Activated effector memory CD4-positive, alpha-beta T cell treated with anti-CD3 and anti-CD28 coated beads, Interleukin-2, amount 50 U/mL, for 16 hours (primary cell): ENCODE measurements at places on chromosomes 2 and 18.
A peak's percentile ranks its signal among the peaks of the same experiment; 100 is the strongest.

- no peak for DNase-seq
Observed at GRCh38 chr2:150234787-150235446, 252.6 kb downstream of the RND3 start.

DNA sequence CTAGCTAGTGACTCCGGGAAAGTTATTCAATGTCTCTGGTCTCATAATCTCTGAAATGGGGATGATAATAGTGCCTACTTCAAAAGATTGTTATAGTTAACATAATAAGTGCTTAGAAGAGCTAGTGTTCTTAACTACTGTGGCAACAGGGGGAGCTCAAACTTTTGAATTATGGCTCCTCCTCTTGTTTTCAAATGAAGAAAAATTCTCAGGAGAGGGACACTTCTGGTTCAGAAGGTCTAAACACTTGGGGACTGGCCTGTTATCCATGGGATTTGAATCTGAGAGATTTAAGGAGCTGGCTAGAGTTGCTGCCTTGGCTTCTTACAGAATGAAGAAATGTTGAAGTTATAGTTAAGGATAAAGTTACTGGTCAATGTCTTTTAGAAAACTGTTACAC, 92.2 kb upstream of the ITGB6 start:
- no peak for DNase-seq

DNA sequence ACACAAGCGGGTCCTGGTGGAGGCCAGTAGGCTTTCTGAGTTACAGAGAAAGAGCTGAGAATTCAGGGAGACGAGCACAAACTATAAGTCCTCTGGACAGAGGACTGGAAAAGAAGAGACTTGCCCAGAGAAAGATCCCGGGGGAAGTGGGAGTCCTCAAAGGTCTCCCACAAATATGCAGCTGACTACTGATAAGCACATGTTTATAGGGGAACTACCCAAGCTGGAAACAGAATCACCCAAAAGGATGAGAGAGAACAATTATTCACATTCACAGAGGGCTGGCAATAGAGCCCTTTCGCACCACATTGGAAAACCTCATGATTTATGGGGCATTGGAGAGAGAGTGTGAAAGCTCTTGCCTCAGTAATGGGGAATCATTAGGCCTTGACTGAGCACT, 337.6 kb downstream of the IRS1 start:
- no peak for DNase-seq

DNA sequence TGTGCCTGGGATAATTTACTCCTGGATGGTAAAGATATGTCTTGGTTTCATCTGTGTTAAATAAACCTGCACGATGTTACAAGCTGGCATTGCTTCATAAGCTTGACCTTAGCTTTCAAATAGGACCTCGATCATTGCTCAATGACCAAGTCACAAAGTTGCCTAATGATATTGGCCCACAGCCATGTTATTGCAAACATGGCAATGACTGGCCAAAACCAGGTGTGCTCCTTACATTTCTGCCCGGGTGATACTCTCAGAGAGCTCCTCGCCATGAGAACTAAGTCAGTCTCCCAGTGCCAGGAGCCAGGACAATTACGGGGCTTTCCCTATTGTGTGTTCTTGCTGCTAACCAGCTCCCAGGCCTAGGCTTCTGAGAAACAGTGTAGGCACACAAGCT, 72.5 kb upstream of the CYP1B1 start:
- no peak for DNase-seq

DNA sequence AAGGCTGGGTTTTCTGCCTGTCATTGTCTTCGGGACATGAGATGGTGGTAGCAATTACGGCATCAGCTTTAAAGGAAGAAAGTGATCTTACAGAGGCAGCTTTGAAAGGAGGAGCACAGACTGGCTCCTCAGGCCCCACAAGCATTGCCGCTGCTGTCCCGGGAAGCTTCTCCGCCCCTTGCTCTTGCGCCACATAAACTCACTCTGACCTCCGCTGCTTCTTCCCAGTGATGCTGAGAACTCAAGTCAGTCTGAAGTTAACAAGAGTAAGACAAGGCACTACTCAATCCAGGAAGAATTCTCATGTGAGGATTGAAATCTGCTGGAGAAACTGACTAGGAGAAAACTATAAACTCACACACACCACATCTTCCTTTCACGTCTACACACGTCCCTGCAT, 112.4 kb upstream of the RIOK3 start:
- DNase-seq: no peak

GRCh38 chr18:55268151-55268601, 308.9 kb upstream of the CCDC68 start:
- DNase-seq: no peak

GRCh38 chr2:196489371-196489770, 150.1 kb upstream of the CCDC150 start:
- no peak for DNase-seq

DNA sequence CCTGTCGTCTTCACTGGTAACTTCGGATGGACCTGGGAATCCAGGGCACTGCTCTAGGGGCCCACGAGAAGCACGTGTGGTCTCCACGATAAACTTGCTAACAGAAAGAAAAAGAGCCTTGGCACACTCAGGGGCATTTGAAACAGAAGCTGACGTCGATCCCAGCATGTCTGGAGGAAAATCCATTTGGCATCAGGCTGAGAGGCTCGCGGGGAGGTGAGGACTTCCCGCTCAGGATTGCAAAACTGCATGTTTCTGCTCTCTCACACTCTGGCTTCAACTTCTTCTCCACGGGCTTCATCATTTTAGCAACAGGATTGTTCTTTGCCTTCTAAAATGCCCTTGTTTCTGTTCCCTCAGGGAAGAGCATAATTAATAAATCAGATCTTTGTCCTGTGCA, 181.7 kb upstream of the COPS8 start:
- no peak for DNase-seq

GRCh38 chr2:154187948-154188347, 316.2 kb downstream of the GALNT13 start:
- no peak for DNase-seq

DNA sequence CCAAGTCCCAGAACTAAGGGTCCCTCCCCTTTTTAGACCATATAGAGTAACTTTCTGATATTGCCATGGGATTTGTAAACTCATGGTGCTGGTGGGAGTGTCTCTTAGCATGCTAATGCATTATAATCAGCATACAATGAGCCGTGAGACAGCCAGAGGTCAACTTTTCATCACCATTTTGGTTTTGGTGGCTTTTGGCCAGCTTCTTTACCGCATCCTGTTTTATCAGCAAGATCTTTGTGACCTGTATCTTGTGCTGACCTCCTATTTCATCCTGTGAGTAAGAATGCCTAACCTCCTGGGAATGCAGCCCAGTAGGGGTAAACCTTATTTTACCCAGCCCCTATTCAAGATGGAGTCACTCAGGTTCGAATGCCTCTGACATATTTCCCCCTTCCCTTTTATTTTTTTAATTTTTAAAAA, 148.2 kb downstream of the PHLPP1 start:
- no peak for DNase-seq

DNA sequence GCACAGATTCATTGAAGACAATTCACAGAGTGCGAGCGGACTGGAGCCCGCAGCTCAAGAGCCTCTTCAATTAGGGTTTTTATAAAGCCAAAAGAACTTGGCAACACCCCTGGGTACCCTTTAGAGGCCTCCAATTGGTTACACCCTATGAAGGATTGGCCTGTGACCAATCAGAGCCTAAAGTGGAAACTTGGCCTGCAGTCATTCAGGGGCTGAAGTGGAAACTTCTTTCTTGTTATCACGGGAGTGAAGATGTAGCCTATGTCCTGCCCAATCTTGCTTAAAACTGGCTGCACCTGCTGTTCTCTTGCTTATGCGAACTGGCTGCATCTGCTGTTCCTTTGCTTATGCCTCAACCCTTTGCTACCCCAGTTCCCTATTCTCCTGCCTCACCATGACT, 1.8 kb upstream of the HJURP start:
- DNase-seq: no peak

GRCh38 chr2:2902547-2903281, 474.9 kb downstream of the EIPR1 start:
- DNase-seq: peak; percentile 34

GRCh38 chr2:10947446-10948187, 35.9 kb downstream of the KCNF1 start:
- DNase-seq: peak; percentile 36

DNA sequence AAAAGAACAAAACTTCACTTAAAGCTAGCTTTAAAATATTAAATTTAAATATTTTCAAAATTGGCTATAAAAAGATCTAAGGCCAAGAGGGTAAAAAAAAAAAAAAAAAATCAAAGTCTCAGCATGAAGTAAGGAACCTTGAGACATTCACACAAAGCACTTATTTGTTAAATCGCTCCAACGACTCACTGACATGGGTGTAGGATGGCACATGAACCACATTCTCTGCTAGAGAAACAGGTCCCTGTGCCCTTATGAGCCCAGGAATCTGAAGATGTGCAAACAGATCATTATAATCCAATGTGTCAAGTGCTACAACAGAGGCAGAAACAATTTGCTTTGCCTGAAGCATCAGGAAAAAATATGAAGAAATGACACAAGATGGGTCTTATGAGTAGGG, 13.8 kb downstream of the LAPTM4A start:
- DNase-seq: no peak

GRCh38 chr2:60046529-60046928, 506.9 kb downstream of the BCL11A start:
- no peak for DNase-seq

GRCh38 chr2:153495725-153496124, 17.2 kb upstream of the RPRM start:
- no peak for DNase-seq

DNA sequence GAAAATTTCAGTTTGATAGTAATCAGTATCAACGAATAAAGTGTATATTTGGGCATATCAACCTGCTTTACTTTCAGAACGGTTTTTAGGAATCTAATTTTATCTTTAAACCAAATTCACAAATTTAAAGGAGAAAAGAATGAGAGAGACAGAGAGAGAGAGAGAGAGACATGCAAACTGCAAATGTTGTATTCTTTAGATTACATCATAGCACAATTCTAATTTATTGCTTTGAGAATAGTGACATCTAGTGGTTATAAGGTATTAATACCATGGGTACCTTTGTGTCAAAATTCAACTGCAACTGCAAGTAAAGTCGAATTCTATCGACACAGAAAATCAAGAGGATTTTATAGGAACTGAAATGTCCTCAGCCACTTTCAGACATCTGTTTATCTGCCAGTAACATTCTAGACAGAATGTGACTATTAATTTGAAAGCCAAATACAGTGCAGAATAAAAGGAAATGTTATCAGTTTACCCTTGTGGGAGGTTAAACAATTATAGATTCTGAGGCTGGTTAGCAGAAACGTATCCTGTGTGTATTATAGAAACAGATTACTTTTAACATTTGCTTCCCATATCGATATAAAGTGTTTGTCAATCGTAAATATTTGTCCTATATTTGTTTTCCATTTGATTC, 529.8 kb upstream of the VRK2 start:
- no peak for DNase-seq

DNA sequence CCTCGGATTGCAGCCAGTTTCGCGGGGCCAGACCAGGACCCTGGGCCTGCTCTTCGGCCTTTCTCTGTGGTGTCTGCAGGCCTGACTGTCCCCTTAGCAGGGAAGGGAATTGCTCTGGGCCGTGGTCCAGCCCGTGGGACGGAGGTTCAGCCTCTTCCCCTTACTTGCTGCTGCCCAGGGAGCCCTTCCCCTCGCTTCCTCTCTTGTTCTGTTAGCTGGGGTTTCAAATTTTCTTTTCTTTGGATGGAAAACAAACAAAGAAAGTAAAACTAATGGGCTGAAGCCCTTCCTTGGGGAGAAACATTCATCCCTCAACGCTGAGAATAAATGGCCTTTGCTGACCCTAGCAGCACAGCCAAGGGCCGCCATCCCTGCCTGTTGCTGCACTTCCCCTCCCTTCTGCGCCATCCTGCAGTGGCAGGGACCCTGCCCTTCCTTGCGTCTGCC, 52.4 kb downstream of the ASAP2 start:
- no peak for DNase-seq

DNA sequence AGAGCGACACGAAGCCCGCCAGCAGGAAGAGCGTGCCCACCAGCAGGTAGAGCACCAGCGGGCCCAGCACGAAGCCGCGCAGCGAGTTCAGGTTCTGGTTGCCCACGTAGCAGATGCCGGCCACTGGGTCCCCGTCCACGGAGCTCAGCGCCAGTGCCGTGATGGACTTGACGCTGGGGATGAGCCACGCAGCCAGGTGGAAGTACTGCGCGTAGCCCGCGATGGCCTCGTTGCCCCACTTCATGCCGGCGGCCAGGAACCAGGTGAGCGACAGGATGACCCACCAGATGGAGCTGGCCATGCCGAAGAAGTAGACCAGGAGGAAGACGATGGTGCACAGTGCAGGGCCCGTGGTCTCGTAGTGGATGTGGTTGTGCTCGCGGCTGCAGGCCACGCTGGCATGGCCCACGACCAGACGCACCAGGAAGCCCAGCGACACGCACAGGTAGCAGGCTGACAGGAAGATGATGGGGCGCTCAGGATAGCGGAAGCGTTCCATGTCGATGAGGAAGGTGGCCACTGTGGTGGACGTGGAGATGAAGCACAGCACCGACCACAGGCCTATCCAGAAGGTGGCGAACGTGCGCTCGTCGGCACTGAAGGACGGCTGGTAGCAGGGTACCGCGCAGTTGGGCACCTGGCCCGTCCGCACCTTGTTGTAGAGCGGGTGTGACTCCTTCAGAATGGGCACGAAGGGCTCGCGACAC, 2.1 kb downstream of the FZD5 start:
- DNase-seq: no peak

GRCh38 chr2:2586068-2586776, 255.1 kb upstream of the MYT1L start:
- DNase-seq: no peak

DNA sequence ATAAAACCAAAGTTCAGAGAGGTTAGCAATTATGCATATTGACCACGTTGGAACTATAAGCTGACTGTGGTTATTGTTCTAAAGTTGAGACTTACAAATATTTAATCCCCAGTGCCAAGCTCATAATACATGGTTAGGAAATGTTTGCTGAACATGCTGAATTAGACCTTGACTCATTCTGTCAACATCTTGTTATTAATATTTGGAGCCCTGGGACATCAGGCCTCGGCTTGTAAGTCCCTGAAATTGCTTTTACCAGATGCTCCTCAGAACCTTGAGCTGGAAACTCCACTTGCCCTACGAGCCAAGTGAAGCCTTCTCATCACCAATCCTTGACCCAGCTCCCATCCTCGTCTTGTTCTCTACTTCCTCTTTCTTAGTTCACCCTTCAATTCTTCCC, 21.2 kb downstream of the DYNAP start:
- DNase-seq: no peak

DNA sequence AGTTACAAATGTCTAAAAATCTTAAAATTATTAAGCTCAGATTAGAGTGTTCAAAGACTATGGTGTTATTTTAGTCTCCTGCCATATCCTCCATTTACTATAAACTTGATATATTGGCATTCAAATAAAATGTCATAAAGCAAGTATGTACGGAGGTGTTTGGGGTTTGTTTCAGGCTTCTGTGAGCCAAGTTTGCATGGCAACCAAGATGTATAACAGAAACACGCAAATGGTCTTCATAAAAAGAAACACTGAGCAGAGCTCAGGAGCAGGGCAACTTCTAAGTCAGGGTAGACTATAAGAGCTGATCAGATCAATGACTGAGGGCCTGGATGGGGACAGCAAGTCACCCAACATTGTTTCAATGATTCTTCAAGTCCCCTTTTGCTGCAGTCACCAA, 20.5 kb upstream of the OSR1 start:
- no peak for DNase-seq
